CD8-positive, alpha-beta memory T cell (primary cell): ENCODE measurements at places on chromosomes 5 and 9.

- DNase-seq: no peak
Observed at GRCh38 chr9:120324996-120325642, 254.8 kb downstream of the CDK5RAP2 start.

- no peak for DNase-seq
Observed at GRCh38 chr9:121694600-121694999, 43.2 kb downstream of the DAB2IP start.

DNA sequence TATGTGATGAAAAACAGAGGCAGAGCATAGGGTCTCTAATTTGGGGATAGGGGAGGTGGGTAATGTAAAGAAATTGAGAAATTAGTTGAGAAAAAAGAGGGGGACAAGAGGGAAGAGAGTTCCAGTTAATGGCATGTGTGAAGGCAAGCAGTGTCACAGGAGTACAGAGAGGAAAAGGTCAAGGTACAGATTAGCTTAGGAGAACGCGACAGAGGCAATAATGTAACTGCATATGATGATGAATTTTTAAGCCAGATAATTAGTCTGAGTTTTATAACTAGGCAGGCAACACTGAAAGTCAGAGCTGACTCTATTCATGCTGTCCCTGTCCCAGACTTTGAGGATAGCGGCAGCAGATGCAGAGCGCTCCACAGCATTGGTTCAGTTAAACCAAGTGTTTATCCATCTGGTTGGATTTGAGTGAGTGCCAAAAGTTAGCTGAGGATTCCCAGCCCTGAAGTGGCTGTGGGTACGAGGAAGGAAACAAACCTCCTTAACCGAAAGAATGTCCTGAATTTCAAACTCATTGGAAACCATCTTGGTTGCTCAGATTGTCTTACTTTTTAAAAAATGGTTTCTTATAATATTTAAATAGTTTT, 315.2 kb downstream of the ARHGAP26 start:
- no peak for DNase-seq

- no peak for DNase-seq
Observed at GRCh38 chr5:17302604-17303003, 85.2 kb downstream of the BASP1 start.

DNA sequence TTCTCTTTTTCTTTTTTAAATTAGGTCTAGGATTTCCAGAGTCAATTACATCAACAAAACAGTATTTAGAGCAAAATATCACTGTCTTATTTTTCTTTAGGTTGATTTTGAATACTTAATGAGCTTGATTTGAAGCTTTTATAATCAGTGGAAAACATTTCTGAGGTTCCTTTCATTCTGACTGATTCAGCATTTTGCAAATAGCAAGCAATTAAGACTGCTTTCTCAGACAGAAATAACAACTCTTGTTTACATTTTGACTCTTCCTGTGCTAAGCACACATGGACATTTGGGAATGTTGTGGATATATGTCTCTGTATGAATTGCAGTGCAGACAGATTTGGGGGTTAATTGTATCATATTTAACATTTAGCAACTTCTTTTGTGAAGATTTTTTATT, 22.2 kb upstream of the MCCC2 start:
- DNase-seq: no peak

GRCh38 chr5:16864631-16865131, 71.4 kb downstream of the MYO10 start:
- no peak for DNase-seq

DNA sequence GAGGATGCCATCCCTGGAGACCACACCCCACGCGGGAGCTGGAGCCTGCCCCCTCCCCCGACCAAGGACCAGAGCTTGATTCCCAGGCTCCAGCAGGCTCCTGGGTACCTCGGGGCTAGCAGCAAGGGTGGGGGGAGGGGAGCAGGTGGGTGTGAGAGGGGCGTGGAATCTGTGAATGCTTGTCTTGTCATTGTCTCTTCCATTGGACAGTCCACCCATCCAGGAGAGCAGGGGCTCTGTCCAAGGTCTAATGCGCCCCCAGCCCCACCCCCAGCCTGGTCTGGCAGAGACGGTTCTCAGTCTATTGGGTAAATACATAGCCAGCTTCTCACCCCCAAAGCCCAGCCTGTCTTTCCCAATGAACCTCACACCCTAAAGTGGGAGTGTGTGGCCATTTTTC, 22.8 kb downstream of the URM1 start:
- DNase-seq: no peak

- no peak for DNase-seq
Observed at GRCh38 chr5:132003170-132003744, 8.2 kb downstream of the ACSL6 start.

GRCh38 chr9:38284039-38284575, 108.4 kb upstream of the ALDH1B1 start:
- DNase-seq: no peak

- DNase-seq: no peak
Observed at GRCh38 chr5:102153003-102153759, 142.9 kb downstream of the SLCO4C1 start.

- DNase-seq: no peak
Observed at GRCh38 chr9:84230355-84231145, 110.0 kb downstream of the SLC28A3 start.

DNA sequence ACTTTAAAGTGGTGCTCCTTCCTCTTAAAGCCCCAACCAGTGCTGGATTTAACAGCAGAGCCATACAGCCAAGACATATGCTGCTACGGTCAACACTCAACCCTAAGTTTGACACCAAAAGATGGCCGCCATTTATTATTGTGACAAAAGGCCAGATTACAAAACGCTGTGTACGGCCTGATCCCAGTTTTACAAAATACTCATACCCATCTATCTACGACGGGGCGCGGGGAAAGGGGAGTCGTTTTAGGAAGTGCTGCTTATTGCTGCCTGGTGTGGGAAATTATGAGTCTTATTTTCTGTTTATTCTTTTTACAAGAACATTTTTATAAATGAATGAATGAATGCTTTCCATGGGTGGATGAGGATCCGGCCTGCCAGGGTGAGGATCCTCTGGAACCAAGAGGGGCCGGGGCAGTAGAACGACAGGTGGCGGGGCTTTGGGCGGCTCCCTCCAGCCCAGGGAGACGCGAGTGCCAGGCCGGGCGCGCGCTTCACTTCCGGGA, 457 bp upstream of the IDNK start:
- no peak for DNase-seq

DNA sequence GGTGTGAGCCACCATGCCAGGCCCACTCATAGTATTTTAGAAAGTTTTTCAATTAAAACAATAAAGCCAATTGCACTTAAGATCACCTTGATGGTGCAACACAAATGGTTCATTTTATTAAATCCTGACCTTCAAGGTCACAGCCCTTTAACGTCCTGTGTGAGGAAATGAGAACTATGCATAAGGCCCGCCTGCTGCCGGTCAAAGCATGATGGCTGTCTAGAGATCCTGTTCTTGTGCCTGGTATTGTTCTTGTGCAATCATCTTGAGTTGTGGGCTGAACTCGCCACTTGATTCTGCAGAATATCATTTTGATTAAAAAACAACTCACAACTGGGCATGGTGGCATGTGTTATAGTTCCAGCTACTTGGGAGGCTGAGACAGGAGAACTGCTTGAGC, 43.6 kb upstream of the FBXW11 start:
- no peak for DNase-seq

DNA sequence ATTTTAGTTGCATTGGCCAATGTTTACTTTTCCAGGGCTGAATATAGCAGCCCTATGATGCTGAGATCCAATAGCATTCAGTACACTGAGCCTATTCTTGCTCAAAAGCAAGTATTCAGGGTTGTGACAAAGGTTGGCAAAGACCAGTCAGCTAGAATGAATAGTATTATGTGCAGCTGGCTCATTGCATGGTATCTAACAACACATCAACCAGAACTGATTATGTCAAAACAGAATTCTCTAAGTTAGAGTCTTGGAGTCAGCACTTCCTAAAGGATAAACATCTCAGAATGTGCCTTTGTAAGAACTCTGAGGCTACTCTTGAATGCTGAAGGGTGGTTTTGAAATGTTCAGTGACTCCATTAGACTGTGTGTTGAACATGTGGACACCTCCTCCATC, 774.5 kb upstream of the RGMB start:
- DNase-seq: no peak

DNA sequence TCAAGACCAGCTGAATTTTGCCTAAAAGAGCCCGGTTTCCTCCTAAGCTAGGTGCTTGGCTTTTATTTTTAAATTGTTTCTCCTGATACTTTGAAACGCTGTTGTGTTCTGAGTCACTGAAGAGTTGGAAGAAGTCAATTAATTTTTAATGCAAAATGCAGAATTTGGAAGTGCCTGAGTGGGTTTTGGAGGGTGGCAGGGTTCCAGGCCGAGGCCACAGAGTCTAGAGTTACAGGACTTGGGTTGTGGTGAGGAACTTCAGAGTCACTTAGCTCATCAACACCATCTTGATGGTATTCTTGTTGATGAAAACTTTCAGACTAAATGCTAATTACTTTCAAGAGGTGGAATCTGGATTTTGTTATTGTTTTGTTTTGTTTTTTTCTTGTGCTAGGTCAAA, 130.6 kb downstream of the PDZD2 start:
- DNase-seq: no peak

GRCh38 chr5:76504901-76505564, 101.9 kb downstream of the IQGAP2 start:
- no peak for DNase-seq

- DNase-seq: no peak
Observed at GRCh38 chr9:81473708-81474107, 215.6 kb downstream of the TLE1 start.

- DNase-seq: no peak
Observed at GRCh38 chr5:163595932-163596607, 90.7 kb downstream of the MAT2B start.

GRCh38 chr5:31208043-31208442, 14.6 kb downstream of the CDH6 start:
- DNase-seq: no peak

DNA sequence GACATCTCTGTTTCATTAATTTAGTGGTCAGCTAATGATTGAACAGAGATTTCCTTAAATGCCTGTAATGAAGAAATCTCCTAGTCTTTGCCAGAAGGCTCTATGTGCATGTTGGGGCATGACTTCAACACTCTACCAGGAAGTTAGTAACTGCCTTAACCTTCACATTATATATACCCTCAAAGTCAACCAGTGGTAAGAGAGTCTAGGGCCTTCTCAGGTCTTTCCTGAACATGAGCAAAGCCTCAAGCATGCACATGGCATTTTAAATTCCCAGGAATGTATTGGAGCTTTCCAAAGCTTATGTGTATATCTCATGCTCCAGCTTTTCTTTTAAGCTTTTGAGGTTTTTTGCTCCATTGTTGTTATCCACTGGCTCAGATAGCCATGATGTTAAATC, 388.3 kb downstream of the ARRDC3 start:
- DNase-seq: no peak

GRCh38 chr5:7422316-7423106, 26.6 kb downstream of the ADCY2 start:
- DNase-seq: no peak
